ENCODE measurements at places on chromosomes 12 and 14. TPM values are rescaled to one million over a fixed set of nuclear protein-coding genes. Genes with fewer than 3 reads are reported as not detected.

HPD gene
- total RNA-seq, result 1.3 TPM

MUCL1 gene
- not detected for total RNA-seq

OAS2 gene
- 8.5 TPM for total RNA-seq

DBX2 gene
- 0.17 TPM for total RNA-seq

PTPRO gene
- total RNA-seq, result 1.7 TPM

KRT3 gene
- not detected for total RNA-seq

IL26 gene
- total RNA-seq, result not detected

TSPAN19 gene
- total RNA-seq, result 0.85 TPM

IGF1 gene
- total RNA-seq, result 9.3 TPM

ARHGDIB gene
- total RNA-seq, result 67.6 TPM

BDKRB1 gene
- total RNA-seq, result not detected

INHBC gene
- not detected for total RNA-seq

KRT77 gene
- total RNA-seq, result not detected

SAMD15 gene
- not detected for total RNA-seq

RIMKLB gene
- 17.6 TPM for total RNA-seq

LRRC9 gene
- not detected for total RNA-seq

KRT72 gene
- not detected for total RNA-seq

NKX2-8 gene
- total RNA-seq, result not detected

AKAP6 gene
- total RNA-seq, result 138 TPM

CIPC gene
- total RNA-seq, result 54.3 TPM

CCDC184 gene
- 1.1 TPM for total RNA-seq

SMIM41 gene
- 0.44 TPM for total RNA-seq

SFSWAP gene
- 18.8 TPM for total RNA-seq

RNF212B gene
- total RNA-seq, result not detected

TMEM121 gene
- 3.6 TPM for total RNA-seq

TBX3 gene
- 9.5 TPM for total RNA-seq

EIF2S3B gene
- 0.36 TPM for total RNA-seq

APOF gene
- not detected for total RNA-seq

LTB4R2 gene
- 1.2 TPM for total RNA-seq
